ENCODE measurements at places on chromosomes 2 and 18.

- DNase-seq, result no peak
Observed at GRCh38 chr2:113160962-113161361, 12.8 kb upstream of the PSD4 start.

DNA sequence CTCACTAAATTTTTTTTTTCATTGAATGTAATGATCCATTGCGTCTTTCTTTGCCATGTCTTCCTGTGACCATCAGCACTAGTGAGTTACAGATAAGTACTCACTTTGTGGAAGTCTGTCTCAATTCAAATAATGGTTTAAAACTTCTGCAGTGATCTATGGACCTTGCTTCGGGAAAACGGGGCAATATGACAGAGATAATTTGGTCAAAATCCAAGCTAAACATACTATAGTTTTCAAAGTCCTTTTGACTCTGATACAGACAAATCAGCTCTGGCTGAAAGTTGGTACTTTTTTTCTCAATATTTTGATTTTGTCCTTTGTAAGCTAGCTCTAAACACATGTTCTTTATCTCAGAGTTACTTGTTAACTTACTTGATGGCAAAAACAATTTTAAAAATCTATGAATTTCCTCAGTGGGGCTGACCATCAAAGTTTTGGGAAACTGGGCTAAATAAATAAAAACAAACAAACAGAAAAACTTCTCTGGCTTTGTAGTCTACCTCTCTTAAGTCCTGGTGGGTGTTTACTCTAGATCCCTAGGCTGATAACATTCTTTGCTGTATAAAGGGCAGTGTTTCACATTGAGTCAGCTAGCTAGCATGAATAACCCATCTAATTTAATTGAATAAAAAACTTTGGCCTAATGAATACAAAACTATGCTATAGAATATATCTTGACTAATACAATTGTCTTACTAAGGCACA lies 327.6 kb downstream of the RDH14 start:
- DNase-seq, result peak; percentile 48

- peak; percentile 64 for DNase-seq
Observed at GRCh38 chr2:206693399-206694137, 24.6 kb downstream of the DYTN start.

- DNase-seq, result no peak
Observed at GRCh38 chr2:199449956-199450355, 7.8 kb downstream of the SATB2 start.

DNA sequence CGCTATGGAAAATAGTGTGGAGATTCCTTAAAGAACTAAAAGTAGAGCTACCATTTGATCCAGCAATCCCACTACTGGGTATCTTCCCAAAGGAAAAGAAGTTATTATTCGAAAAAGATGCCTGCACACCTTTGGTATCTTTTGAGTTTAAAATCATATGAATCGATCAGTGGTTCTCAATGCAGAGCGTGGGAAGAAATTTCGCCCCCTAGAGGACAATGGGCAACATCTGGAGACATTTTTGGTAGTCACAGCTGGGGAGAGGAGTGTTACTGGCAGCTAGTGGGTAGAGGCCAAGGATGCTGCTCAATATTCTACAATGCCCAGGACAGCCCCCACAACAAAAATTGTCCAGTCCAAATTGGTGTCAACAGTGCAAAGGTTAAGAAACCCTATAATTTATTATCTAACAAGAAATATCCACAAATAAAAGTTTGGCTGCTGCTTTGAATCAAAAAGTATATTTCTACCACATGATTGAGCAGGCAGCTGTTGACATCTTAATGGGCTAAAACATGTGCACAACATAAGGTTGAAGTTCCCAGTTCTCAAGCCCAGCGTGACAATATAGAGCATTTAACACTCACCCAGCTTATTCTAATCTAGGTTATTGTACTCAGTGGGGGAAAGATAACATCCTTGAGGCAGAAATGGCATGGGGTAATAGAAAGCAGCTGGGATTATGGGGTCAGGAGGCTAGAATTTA lies 425.7 kb downstream of the LRATD1 start:
- DNase-seq, result no peak

DNA sequence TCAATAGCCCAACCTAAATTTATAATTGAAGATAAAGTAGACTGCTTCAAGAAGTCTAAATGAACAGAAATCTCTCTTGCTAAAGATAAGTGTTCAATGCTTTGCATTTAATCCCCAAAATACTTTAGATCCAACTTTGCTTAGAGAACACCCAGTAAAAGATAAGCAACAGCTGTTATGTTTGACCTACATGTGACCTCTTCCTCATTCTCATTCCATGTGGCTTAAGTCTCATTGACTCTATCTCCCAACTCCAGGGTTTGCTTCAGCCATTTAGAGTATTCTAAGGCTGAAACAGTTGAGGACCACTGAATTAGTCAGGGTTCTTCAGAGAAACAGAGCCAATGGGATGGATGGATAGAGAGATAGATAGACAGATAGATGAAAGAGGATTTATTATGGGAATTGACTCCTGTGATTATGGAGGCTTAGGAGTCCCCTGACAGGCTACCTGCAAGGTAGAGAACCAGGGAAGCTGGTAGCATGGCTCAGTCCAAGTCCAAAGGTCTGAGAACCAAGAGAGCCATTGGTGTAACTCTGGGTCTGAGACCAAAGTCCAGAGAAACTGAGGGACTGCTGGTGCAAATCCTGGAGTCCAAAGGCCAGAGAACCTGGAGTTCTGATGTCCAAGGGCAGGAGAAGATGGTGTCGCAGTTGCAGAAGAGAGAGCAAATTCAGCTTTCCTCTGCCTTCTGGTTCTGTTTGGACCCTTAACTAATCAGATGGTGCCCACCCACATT lies 32.1 kb downstream of the CRYGD start:
- peak; percentile 41 for DNase-seq

DNA sequence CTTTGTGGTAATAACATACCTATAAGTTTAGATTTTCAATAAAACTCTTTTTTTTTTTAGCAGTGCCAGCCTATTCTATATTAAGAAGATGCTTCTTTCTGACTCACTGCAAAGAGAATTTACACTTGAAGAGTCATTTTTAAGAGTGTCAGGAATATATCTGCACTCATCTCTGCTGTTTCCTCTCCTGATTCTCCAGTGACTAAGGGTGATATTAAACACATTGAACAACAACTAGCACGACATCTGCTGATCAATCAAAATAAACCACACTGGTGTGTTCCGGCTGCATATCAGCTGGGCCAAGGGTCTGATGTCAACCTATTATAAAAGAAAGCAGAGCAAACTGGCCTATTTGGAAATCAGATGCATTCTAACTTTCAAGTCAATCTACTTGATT lies 15.0 kb downstream of the RAB27B start:
- DNase-seq, result peak; percentile 52

GRCh38 chr2:56583796-56584315 lies 400.1 kb downstream of the CCDC85A start:
- no peak for DNase-seq

DNA sequence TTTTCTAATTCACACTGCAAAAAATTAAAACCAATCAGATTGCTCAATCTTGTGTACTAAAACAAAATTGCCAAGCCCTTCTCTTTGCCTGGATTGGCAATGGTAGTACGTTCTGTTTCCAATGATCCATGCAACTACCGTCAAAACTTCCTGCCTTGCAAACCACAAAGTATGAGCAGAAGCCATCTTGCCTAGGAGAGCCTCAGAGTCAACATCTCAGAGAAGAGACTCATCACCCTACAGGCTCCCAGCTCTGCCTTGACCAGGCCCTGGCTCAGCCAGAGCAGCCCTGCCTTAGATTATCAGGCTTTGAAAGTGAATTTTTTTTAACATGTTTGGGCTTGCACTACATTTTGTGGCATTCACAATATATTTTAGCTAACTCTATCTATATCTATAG lies 574.1 kb downstream of the SATB2 start:
- DNase-seq, result no peak

- DNase-seq, result peak; percentile 6
Observed at GRCh38 chr2:135099802-135100483, 47.9 kb downstream of the RAB3GAP1 start.

Data from amniotic epithelial cell (primary cell).